ENCODE measurements at places on chromosomes 6 and 20.

- no peak for DNase-seq
These were observed 20.6 kb downstream of the ZFP64 start for GRCh38 chr20:52171025-52171424.

DNA sequence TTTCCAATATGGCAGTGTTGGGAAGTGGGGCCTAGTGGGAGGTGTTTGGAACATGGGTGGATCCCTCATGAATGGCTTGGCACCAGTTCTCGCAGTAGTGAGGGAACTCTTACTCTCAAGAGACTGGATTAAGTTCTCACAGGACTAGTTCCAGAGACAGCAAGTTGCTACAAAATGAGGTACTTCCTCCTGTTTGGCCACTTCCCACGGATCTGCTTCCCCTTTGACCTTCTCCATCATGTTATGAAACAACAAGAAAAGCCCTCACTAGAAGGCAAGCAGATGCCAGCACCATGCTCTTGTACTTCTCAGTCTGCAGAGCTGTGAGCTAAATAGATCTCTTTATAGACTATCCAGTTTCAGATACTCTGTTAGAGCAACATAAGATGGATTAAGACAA, 3.1 kb downstream of the RSPH3 start:
- DNase-seq = no peak

DNA sequence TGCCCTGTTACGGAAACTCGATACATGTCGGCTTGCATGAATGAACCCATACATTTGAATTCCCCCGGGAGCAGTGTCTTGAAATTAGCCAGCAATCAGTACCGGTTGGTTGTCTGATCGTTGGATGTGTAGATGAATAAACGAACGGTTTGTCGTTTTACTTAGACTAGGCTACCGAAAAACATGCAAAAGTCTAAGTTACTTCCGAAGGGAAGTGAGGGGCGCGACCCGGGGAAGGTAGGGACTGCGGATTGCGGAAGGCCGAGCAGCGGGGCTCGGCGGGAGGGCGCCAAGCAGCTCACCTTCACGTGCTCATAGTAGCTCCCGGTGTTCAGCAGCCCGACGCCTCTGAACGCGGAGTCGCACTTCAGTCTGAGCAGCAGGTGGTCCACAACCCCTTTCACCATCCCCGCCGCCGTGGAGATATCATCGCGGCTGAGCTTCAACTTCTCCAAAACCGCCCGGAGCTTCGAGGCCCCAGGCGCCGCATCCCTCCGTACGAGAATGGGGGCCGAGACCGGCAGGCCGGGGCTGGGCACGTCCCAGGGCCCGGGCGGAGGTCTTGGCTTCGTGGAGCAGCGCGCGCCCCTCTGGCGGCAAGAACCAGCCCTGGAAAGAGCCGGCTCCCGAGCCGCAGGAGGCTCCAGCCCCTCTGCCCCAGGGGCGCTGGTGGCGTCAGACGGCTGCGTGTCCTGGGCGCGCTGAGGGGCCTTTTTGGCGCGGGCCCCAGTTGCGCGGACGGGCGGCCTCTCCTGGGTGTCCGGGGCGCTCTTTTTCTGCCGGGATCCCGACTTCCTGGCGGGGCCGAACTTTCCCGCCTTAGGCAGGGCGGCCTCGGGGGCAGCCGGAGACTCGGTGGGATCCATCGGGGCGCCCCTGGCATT, 632 bp downstream of the CGAS start:
- DNase-seq = no peak

DNA sequence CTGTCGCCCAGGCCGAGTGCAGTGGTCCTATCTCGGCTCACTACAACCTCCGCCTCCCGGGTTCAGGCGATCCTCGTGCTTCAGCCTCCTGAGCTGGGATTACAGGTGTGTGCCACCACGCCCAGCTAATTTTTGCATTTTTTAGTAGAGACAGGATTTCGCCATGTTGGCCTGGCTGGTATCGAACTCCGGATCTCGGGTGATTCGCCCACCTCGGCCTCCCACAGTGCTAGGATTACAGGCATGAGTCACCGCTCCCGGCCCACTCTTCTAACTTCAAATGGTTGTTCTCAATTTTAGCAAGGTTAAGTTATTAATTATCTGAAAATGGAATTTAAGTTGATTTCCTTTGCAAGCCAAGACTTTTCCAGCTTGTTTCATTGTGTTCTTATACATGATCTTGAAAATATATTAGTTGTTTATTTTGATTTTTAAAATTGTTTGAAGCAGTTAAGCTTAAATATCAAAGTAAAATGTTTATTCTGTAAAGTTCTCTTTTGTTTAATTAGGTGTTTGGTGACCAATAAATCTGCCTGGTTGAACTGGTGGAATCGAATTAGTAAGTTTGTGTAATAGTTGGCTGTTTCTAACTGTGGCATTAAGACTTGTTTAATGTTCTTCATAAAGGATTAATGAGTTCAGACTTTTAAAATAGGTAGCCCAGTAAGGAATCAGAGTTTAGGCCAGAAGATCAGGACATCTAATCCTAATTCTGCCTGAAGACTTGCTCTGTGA, 2.3 kb downstream of the PM20D2 start:
- DNase-seq = peak; percentile 30

GRCh38 chr6:4135665-4136353, 434 bp upstream of the ECI2 start:
- DNase-seq = peak; percentile 93

GRCh38 chr20:4844325-4844724, 122.6 kb downstream of the PRND start:
- no peak for DNase-seq

GRCh38 chr20:41387444-41387851, 20.8 kb upstream of the EMILIN3 start:
- no peak for DNase-seq

DNA sequence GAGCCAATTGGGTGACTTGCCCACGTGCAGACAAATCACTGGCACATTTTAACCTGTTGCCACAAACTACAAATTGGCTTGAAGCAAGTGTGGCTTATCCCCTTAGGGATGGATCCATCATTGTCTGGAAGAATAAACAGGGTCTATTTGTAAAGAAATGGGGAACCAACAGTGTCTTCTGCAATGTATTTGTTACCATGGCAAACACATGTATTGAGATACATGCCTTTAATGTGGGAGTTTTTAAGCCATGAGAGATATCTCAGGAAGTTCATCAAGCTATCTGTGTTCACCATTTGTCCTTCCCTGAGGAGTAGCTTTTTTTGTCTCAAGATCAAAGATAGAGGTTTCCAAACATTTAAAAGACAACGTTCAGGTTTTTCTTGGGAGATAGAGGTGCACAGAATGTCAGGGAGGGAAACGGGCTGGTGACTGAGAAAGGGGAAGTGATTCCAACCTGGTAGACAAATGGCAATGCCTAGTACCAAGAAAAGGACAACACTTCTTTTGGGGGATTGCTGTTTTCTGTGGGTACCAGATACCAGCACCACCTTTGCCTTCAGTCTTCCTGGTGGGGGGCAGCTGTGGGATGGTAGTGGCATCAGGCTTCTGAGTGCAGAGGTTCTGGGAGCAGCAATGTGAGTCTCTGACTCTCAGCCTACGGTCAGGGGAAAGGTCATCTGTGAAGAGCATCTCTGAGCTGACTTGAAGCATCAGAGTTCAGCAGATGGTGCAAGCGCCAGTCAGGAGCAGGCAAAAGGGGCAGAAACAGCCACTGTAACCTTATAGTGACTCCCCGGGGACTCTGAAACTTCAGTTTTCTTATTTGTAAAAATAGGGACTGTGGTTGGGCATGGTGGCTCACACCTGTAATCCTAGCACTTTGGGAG, 20.1 kb upstream of the BCAS1 start:
- DNase-seq = no peak

- DNase-seq = no peak
These were observed 44.9 kb downstream of the OR2B2 start for GRCh38 chr6:27867051-27867944.

DNA sequence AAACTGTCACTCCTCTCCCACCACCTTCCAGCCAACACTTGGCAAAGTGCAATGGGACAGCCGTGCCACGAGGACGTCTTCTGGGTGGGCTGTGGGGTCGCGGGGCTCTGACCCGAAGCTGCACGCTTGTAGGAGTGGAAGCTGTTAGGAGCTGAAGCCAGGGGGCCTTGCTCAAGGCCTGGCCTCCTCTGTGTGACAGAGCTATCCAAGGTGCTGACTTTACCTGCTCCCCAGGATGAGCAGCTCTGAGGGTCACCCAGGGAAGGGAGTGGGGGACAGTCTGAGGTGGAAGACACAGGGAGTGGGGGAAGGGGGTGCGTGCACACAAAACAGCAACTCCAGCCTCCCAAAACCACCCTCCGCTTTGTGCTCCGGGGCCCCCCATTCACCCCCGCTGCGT, 17.5 kb upstream of the CHRNA4 start:
- no peak for DNase-seq

DNA sequence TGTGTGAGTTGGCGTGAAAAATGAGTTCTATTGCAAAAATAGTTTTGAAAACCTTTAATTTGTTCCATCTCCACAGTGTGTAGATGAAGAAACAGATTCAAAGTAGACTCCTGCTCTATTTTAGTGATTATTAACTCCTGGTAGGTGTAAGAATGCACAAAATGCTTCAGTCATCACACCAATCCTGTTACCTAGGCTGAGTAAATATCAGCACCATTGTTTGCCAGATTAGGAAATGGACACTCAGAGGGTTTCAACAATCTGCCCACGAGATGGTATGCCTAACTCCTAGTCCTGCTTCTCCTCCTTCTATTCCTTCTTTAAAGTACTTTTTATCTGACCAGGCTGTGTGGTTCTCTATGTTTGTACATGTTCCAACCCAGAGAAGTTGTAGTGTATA, 108.9 kb upstream of the AHI1 start:
- no peak for DNase-seq

- DNase-seq = no peak
These were observed 66.9 kb downstream of the FAXC start for GRCh38 chr6:99282479-99283062.

- DNase-seq = no peak
These were observed 66.4 kb upstream of the FABP7 start for GRCh38 chr6:122713138-122713537.

GRCh38 chr6:43308101-43308989, at the start of gene CRIP3:
Gene CRIP3 (minus strand): TSS chr6:43308826. CDS start chr6:43308792, 34 bp downstream.
- DNase-seq = peak; percentile 36

All from stimulated activated CD4-positive, alpha-beta T cell treated with anti-CD3 and anti-CD28 coated beads, Interleukin-2, amount 100 ng/mL, for 4 hours (primary cell).